ENCODE measurements at places on chromosomes 2 and 18.
A peak's percentile ranks its signal among the peaks of the same experiment; 100 is the strongest.

DNA sequence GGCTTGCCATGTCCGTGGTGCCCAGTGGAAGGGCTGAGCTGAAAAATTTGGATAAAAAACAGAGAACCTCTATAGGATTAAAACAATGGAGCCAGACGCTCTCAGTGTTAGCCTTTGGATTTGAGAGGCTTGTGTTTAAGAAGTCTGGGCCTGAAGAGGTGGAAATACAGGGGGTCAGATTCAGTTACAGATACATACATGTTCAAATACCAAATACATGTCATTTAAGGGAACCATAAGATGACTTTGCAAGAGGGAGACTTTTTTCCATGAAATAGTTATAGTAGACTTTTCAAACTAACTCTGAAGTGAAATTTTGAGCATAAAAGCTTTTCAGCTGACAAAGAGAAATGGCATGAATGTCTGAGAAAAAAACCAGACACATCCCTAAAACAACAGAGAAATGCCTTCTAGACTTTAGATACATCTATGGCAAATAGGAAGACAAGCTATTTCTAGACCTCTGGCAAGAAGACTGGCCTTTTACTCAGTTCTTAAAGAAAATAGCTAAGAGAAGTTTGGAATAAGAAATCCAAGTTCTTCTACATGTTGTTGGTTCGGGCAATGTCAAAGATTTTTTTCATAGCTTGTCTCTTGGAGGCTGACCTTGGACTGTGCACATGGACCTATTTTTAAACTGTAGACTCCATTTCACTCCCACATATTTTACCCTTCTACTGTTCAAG is 112.9 kb downstream of the LTBP1 start:
- no peaks in the 10 kb centered on the region for H3K36me3 ChIP-seq
- H3K27me3 ChIP-seq = no peaks in the 10 kb centered on the region
- H3K4me3 ChIP-seq = peak overlapping the region; percentile 53
- H3K4me1 ChIP-seq = no peaks in the 10 kb centered on the region
- no peak for DNase-seq

DNA sequence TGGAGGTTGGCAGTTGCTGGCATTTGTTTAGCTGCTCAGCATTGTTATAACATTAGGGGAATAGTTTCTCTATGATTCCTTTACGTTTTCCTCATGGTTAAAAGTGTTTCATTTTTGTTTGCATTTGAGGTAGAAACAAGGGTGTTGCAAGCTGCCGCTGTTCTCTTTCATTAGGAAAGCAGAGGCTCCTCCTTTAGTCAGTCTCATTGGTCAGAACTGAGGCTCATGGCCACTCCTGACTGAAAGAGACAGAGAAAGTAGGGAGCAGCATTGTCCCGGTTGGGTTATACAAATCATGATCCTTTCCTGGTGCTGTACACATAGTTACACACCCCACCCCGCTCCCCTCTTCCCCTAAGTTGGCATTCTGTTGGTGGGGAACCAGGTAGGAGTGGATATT is 59.8 kb upstream of the PTH2R start:
- no peaks in the 10 kb centered on the region for H3K4me1 ChIP-seq
- H3K4me3 ChIP-seq = no peak overlapping the region
- H3K27ac ChIP-seq = no peak overlapping the region
- H3K27me3 ChIP-seq = no peaks in the 10 kb centered on the region
- H3K36me3 ChIP-seq = peaks cover 34% of the 10 kb centered on the region

- H3K36me3 ChIP-seq = no peaks in the 10 kb centered on the region
- peaks cover 11% of the 10 kb centered on the region for H3K4me1 ChIP-seq
- no peak for DNase-seq
- no peak overlapping the region for H3K4me3 ChIP-seq
These were observed 1.3 kb downstream of the NGEF start for GRCh38 chr2:233011702-233012131.

- no peaks in the 10 kb centered on the region for H3K36me3 ChIP-seq
- H3K27me3 ChIP-seq = no peaks in the 10 kb centered on the region
- no peaks in the 10 kb centered on the region for H3K4me1 ChIP-seq
- DNase-seq = no peak
- no peak overlapping the region for H3K27ac ChIP-seq
- no peak overlapping the region for H3K4me3 ChIP-seq
These were observed 216.9 kb downstream of the BCL11A start for GRCh38 chr2:60336442-60337141.

DNA sequence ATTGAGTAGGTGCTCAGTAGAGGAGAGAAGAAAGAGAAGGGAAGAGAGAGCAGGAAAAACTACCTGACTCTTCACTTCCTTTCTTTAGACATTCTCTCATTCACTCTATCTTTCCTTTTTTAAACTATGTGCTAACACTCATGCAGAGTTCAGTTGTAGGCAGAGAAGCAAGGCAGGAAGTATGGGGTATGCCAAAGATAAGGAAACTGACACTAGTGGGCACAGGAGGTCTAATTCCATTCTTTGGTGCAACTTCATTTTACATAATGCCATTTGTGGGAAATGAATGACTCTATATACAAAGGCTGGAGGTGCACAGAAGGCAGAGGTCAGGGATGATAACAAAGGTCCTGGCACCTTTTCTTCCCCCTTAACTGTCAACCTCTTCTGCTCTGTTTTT is 35.1 kb upstream of the ACVR1 start:
- H3K27ac ChIP-seq = no peak overlapping the region
- no peaks in the 10 kb centered on the region for H3K36me3 ChIP-seq
- no peak for DNase-seq
- H3K27me3 ChIP-seq = no peaks in the 10 kb centered on the region

DNA sequence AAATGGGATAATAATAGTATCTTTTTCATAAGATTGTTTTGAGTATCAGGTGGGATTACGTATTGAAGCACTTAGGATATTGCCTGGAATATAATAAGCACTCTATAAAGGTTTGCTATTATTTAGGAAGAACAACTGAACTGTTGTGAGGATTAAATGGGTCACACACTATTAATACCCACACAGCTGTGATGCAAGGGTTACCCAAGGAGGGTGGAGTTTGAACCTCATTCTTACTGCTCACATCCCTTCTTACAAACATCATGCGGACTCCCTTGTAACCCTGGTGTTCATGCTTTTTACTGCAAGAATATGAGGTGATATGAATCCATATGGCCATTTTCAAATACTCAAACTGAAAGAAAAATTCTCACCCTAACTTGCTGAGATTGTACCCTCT is 113.5 kb downstream of the KCTD1 start:
- no peaks in the 10 kb centered on the region for H3K4me1 ChIP-seq
- no peaks in the 10 kb centered on the region for H3K27me3 ChIP-seq

DNA sequence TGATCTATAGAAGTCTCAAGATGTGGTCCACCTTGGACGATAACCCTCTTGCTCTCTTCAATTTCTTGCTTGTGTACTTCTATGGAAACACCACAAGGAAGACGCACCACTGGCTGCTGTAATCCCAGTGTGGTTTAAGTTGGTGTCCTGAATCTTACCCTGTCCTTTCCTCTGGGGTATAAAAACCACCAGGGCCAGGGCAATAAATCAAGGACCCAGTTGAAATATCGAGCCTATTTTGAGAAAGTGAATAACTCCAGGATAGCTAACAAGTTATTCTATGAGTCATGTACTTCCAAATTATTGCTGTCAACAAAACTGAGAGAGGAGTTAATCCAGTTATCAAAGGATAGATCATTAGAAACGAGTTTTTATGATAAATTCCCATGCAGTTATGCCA is 137.0 kb downstream of the RND3 start:
- H3K36me3 ChIP-seq = no peaks in the 10 kb centered on the region
- no peak overlapping the region for H3K4me3 ChIP-seq
- H3K27ac ChIP-seq = no peak overlapping the region
- H3K27me3 ChIP-seq = no peaks in the 10 kb centered on the region

DNA sequence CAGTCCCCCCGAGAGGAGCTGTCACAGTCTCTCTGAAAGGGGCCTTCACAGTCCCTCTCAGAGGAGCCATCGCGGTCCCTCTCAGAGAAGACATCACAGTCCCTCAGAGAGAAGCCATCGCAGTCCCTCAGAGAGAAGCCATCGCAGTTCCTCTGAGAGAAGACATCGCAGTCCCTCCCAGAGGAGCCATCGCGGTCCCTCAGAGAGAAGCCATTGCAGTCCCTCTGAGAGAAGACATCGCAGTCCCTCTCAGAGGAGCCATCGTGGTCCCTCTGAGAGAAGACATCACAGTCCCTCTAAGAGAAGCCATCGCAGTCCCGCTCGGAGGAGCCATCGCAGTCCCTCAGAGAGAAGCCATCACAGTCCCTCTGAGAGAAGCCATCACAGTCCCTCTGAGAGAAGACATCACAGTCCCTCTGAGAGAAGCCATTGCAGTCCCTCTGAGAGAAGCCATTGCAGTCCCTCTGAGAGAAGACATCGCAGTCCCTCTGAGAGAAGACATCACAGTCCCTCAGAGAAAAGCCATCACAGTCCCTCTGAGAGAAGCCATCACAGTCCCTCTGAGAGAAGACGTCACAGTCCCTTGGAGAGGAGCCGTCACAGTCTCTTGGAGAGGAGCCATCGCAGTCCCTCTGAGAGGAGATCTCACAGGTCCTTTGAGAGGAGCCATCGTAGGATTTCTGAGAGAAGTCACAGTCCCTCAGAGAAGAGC is 1.3 kb upstream of the ZNF512 start:
- H3K4me1 ChIP-seq = no peaks in the 10 kb centered on the region
- H3K27ac ChIP-seq = no peak overlapping the region
- no peaks in the 10 kb centered on the region for H3K36me3 ChIP-seq

- H3K36me3 ChIP-seq = no peaks in the 10 kb centered on the region
- H3K27me3 ChIP-seq = peaks cover 8% of the 10 kb centered on the region
- no peaks in the 10 kb centered on the region for H3K4me1 ChIP-seq
These were observed 1.1 kb downstream of the TFCP2L1 start for GRCh38 chr2:121283670-121284462.

DNA sequence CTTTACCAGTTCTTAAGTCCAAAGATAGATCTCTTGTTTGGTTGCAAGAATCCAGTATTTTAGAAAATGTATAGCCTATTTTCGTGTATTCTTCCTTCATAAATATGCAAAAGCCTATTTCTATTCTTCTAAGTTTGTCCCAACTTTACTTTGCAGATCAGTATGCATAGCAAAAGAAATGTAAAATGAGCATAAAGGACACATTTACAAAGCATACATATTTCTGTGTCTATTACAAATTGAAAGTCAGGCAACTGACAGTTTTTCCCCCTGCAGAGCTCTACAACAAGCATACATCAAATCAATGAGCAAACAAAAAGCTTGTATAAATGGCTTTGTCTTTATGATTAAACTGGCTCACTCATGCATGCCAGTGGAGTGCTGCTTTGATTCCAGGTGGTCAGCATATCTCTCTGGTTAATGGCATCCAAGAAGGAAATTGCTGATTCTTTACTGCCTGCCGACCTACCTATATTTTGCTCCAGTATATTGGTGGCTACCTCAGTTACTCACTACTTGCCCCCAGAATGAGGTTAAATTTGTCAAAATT is 10.0 kb upstream of the VPS54 start:
- H3K27me3 ChIP-seq = no peaks in the 10 kb centered on the region
- DNase-seq = no peak
- H3K27ac ChIP-seq = no peak overlapping the region
- no peaks in the 10 kb centered on the region for H3K4me1 ChIP-seq

DNA sequence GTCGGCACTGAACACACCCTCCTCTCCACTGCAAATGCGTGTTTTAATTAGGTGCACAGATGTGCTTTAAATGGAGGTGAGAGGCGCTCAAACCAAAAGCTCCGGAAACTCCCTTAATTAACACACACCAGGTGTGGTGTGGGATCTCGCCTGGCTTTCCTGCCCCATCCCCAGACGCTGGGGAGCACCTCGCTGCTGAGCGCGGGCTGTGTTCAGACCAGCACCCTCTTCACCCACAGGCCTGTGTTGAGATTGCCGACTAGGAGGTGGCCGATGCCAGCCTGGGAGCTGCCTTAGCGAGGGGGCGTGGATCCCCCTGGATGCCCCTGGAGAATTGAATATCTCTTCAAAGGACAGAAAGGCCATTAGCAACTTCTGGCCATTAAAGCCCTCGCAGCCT is 171.7 kb downstream of the MYT1L start:
- no peak overlapping the region for H3K4me3 ChIP-seq
- H3K4me1 ChIP-seq = no peaks in the 10 kb centered on the region
- DNase-seq = no peak
- no peaks in the 10 kb centered on the region for H3K27me3 ChIP-seq
- no peaks in the 10 kb centered on the region for H3K36me3 ChIP-seq

GRCh38 chr2:46363535-46364170 is 66.4 kb downstream of the EPAS1 start:
- H3K27ac ChIP-seq = no peak overlapping the region
- no peak for DNase-seq
- H3K4me3 ChIP-seq = no peak overlapping the region
- H3K36me3 ChIP-seq = peaks cover 52% of the 10 kb centered on the region
- H3K27me3 ChIP-seq = no peaks in the 10 kb centered on the region

- DNase-seq = no peak
- no peaks in the 10 kb centered on the region for H3K27me3 ChIP-seq
- H3K4me3 ChIP-seq = no peak overlapping the region
- no peaks in the 10 kb centered on the region for H3K36me3 ChIP-seq
- no peaks in the 10 kb centered on the region for H3K4me1 ChIP-seq
- no peak overlapping the region for H3K27ac ChIP-seq
These were observed 130.8 kb upstream of the CDCA7 start for GRCh38 chr2:173223871-173224270.

DNA sequence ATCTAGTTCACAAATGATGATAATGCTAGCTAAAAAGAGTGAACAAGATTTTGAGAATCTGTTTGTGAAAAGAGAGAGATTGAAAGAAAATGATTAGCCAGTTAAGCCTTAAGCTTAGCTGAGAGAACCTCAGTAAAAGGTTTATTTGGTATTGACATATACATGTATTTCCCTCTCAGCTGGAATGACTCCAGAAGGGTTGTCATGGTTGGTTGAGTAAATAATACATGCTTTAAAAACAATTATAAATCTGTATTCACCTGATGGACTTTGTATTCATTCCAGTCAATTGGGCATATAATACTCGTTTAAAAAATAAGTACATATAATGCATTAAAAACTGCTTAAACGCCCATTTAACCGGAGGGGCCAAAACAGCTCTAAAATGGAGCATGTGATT is 181.4 kb downstream of the GRB14 start:
- H3K27me3 ChIP-seq = no peaks in the 10 kb centered on the region
- H3K4me1 ChIP-seq = no peaks in the 10 kb centered on the region
- no peaks in the 10 kb centered on the region for H3K36me3 ChIP-seq
- no peak overlapping the region for H3K4me3 ChIP-seq
- no peak overlapping the region for H3K27ac ChIP-seq

DNA sequence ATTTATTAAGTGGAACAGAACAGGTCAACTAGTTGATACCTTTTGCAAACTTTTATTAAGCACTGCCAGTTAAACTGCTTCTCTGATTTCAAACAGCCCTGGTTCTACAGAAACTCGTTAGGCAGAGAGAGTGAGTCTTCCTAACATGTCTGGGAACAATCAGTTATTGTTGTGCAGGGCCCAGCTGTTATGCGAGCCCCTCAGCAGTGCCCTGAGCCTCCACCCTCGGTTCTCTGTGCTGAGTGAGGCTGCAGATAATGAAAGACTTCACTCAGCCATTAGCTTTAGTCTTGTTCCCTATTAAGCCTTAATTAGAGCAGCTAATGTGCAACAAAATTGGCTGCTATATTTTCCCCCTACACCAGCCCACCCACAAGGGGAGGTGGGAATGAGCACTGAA is 39.6 kb downstream of the KCTD18 start:
- no peak overlapping the region for H3K27ac ChIP-seq
- no peak overlapping the region for H3K4me3 ChIP-seq
- no peak for DNase-seq

Measured in ascending aorta (tissue), 2 donors.